CD4-positive, alpha-beta T cell treated with Interleukin-17A for 1 hour (primary cell): ENCODE measurements at places on chromosomes 1 and 21.

DNA sequence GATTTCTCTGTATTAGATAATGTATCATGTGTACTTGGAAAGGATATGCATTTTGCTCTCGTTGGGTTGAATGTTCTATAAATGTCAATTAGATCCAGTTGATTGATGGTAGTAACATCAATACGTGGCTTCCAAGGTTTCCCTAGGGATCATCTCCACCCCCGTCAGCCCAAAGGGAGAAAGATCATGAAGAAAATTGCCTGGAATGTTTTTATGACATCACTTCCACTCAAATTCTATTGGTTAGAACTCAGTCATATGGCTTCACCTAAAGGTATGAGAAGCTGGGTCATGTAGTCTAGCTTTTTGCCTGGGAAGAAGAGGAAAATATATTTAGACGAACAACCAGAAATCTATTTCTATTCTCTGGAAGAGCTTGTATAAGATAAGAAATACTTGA lies at the start of gene C1orf185:
Gene C1orf185, plus strand, starts transcription at position 253 of the 400 bp plus-strand sequence. Its CDS starts 6 bp downstream, at position 259.
- DNase-seq, result no peak

GRCh38 chr1:236009857-236010256 lies 55.0 kb downstream of the NID1 start:
- DNase-seq, result no peak

- no peak for DNase-seq
Observed at GRCh38 chr1:117580436-117580835, 25.4 kb upstream of the TENT5C start.

DNA sequence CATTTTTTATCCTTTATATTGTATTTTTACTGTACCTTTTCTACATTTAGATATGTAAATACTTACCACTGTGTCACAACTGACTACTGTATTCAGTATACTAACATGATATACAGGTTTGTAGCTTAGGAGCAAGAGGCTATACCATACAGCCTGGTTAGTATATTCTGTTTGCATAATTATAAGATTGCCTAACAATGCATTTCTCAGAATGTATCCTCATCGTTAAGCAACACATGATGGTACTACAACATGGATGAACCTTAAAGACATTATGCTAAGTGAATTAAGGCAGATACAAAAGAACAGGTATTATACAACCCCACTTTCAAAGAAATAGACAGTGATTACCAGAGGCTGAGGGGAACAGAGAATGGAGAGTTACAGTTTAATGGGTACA lies 62.7 kb downstream of the RUSC1 start:
- DNase-seq, result no peak

- no peak for DNase-seq
Observed at GRCh38 chr1:59162665-59163064, 134.2 kb upstream of the FGGY start.

DNA sequence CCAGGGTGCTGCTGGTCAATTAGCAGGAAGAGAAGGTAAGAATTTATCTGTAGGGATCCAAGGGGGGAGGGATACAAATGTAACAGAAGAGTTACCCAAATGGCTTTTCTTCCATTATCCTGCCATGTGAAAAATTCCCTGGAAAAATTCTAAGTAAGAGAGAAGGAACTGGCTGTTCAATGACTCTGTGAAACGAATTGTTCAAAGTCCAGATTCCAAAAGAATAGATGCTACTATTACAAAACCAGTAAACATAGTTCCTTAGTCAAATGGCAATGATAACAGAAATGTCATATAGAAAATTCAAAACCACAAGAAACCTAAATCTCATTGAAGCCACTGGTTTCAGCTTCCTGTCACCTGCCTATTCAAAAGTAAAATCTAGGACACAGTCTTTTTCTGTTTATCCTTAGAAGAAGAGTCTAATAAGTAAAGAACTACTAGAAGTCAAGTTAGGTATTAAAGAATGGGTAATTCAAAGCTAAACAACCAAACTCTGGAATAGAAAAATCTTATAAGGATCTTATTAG lies 102.6 kb downstream of the ZNF644 start:
- DNase-seq, result peak; percentile 3

- DNase-seq, result no peak
Observed at GRCh38 chr1:112677501-112677900, 3.0 kb downstream of the MOV10 start.

- peak; percentile 69 for DNase-seq
Observed at GRCh38 chr1:30379684-30380624, 343.4 kb downstream of the MATN1 start.

DNA sequence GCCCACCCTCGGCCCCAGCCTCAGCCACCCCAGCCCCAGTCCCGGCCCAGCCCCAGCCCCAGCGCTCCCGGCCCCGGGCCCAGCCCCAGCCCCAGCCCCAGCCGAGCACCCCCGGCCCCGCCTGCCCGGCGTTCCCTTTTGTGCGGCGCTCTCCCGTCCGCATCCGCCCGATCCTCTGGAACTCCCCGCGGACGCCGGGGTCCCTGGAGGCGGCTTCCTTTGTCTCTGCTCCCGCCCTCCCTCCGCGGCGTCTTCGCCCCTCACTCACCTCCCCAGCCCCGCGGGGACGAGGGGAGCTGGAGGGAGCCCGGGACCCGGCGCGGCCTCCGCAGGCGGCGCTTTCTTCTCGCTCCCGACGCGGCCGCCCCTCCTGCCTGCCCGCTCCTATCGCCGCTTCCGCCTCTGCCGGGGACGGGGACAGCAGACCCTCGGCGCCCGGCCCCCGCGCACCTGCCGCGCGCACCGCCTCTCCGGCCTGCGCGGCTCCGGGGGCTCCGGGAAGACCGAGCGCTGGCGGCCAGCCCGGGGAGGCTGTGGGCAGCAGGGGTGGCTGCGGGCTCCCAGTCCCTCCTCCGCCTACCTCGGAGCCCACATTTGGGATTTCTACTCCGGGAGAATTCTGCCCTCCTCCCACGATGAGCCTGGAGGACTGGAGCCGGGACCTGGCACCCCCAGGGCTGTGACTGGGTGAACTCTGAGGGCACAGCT lies 14.0 kb downstream of the AGRN start:
- DNase-seq, result no peak

GRCh38 chr1:6465461-6466005 lies 440 bp downstream of the TNFRSF25 start:
- peak; percentile 57 for DNase-seq

- no peak for DNase-seq
Observed at GRCh38 chr1:188669728-188670382, 1807.8 kb downstream of the BRINP3 start.

DNA sequence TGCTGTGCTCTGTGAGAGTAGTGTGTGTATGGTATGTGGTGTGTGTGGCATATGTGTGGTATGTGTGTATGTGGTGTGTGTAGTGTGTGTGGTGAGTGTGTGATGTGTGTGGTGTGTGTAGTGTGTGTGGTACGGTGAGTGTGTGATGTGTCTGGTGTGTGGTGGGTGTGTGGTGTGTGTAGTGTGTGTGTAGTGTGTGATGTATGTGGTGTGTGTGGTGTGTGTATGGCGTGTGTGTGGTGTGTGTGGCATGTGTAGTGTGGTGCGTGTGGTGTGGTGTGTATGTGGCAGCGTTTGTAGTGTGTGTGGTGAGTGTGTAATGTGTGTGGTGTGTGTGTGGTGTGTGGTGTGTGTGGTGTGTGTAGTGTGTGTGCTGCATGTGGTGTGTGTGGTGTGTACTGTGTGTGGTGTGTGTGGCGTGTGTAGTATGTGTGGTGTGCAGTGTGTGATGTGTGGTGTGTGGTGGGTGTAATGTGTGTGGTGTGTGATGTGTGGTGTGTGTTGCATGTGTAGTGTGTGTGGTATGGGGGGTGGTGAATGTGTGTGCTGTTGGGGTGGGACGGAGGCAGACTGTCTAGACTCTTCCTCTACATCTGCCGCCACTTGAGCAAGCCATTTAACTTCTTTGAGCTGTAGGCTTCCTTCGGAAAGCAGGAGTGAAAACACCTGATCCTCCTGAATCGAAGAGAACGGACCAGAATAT lies 33.5 kb downstream of the GPA33 start:
- no peak for DNase-seq

GRCh38 chr1:55571767-55572166 lies 356.6 kb upstream of the USP24 start:
- no peak for DNase-seq

GRCh38 chr1:244761279-244761678 lies 74.2 kb upstream of the COX20 start:
- no peak for DNase-seq

GRCh38 chr21:38740090-38740489 lies 65.6 kb upstream of the ETS2 start:
- no peak for DNase-seq

DNA sequence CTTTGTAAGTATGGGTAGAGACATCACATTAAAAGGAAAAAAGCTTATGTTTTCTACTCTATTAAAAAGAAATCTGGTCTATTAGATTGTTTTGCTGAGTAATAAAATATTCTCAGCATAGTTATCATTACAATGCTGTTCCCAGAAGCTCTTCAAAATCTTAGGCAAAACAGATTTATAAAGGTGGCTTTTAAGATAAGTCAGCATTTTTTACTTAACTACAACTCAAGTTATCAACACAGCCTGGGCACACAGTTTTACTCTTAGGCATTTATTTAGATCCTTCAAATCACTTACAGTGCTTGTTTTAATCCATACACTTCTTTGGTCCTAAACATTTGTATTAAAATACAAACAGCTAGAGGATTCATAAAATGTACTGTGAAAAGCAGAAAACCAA lies 534.8 kb upstream of the NCAM2 start:
- DNase-seq, result no peak

GRCh38 chr1:27356619-27357280 lies 10.0 kb downstream of the MAP3K6 start:
- DNase-seq, result peak; percentile 65

DNA sequence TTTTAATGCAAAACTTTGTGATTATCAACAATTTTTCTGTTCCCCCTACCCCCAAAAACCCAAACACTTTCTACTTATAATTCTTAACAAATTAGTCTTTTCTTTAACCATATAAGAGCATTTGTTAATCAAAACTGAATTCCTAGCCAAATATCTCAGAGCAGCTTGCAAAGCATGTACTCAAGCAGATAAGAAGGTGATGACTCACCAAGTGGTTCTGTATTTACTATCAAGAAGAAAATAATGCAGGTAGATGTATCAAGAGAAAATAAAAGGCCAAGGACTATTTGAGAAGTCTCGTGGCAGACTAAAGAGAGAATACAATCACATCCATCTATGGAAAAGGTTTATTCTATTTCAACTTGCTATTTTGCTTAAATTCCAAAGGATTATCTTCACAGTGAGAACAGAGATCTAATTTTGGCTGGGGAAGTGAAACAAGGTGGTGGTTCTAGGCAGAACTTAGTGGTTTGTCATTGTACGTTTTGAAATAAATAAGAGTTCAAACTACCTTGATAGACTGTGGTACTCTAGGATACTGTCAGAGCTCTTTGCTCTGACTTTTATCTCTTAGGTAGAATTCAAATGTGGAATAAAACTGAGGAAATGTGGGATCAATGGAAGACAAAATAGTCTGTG lies 94.7 kb upstream of the NRIP1 start:
- DNase-seq, result no peak

- no peak for DNase-seq
Observed at GRCh38 chr1:236997361-236997760, 6.9 kb downstream of the MT1HL1 start.

GRCh38 chr1:24745711-24746413 lies 615 bp downstream of the CLIC4 start:
- DNase-seq, result no peak

- no peak for DNase-seq
Observed at GRCh38 chr21:31459457-31459856, 115.4 kb upstream of the TIAM1 start.

- peak; percentile 77 for DNase-seq
Observed at GRCh38 chr1:154609398-154610380, 1.7 kb upstream of the ADAR start.

DNA sequence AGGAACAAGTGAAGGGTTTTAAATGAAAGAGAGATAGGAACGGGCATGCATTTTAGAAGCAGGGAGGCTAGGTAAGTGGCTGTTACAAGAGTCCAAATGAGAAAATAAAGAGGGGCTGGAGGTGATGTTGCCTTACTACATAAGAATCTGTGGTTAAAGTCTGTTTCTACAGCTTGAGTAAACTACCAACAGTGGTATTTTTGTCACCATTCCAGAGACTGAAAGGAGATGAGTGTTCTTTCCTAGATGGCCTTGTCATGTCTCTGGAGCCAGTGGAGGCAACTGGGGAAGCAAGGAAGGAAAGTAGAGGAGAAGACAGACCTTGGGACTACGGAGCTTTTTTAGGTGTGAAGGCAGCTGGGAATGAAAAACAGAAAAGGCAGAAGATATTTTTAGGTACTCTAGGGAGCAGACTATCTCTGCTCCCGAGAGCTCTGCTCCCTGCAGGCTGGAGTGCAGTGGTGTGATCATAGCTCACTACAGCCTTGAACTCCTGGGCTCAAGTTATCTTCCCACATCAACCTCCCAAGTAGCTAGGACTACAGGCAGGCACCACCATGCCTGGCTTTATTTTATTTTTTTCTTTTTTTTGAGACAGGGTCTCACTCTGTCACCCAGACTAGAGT lies 12.2 kb downstream of the HDAC1 start:
- DNase-seq, result no peak

DNA sequence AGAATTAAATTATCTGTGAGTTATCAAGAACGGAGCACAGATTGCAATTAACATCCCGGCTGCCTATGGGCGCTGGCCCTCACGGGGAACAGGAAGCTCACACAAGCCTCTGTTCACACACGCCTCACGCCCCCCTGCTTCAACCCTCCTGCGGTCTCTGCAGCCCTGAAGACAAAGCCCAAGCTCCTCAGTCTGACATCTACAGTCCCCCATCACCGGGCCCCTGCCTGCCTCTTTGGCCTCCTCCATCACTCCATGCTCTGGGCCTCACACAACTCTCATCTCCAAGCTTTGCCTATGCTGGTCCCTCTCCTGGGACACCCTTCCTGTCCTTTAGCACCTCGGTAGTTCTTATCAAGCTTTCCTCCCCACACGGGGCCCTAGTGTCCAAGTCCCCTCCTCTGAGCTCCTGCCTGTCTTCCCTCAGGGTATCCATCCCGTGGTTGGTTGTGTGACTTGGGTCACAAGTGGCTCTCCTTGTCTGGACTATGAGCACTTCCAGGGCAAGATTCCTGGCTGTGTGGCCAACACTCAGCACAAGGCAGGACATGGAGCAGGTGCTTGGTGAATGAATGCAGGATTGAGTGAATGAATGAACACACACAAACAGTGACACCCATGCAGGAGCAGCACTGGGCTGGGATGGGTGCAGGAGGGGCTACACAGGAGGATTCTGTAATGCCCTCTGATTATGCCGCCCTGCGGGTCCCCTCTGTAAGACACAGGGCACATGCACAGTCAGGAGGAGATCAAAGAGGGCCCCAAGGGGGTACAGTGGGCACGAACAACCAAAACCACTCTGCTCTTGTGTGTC lies 116.1 kb downstream of the DMRTB1 start:
- DNase-seq, result no peak

- DNase-seq, result no peak
Observed at GRCh38 chr21:44438531-44439210, 16.6 kb upstream of the LRRC3 start.

- no peak for DNase-seq
Observed at GRCh38 chr1:203797948-203798655, 2.7 kb downstream of the ZBED6 start.

DNA sequence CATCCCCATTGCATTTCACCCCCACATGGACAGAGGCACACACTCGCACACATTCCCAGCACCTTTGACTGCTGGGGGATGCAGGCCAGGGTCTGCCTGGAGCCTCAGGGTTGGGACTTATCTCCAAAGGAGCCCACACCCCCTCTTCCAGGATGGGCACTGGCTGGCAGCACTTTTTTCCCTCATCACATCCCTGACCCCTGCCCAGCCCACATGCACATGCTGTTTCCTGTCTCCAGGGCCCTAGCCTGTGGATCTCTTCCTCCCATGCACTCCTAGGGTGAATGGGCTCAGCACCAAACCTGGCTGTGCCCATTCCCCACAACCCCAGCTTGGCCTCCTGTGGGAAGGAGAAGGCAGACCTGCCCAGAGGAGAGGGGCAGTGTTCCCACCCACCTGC lies 59.3 kb downstream of the STUM start:
- DNase-seq, result no peak

GRCh38 chr1:61392409-61393242 lies 310.3 kb downstream of the NFIA start:
- no peak for DNase-seq
